AG09309 (cell line): ENCODE measurements at places on chromosomes 3 and 15.

DNA sequence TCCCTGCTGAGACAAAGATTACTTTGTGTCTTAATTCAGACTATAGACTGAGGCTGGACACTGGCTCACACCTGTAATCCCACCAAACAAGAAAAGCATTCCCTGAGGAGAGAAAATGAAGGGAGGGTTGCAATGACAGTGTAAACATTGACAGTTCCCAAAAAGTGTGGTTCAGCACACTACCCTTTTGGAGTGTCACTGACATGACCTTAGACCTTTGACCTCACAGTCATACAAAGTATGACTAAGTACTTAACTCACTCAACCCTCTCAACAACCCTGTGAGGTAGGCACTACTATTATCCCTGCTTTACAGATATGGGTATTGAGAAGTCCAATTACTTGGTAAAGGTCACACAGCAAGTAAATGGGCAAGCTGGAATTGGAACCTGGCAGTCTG is 341.7 kb downstream of the LRRC3B start:
- no peak for DNase-seq

DNA sequence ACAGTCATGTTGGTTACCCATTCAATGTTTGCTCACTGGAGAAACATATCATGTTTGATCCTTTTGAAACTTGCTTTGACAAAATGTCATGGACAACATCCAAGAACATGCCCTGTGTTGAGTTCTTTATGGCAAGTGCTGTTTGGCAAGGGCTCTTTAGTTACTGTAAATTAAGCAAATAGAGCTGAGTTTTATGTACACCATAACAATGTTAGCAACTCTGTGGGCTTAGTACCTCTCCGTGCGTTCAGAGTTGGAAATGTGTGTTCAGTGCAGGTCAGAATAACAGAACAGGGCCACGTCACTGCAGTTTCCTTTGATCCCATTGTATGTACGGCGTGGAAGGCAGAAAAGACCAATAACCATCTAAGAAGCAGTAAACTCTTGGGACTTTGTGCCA is 132.5 kb downstream of the MYRIP start:
- DNase-seq = no peak

DNA sequence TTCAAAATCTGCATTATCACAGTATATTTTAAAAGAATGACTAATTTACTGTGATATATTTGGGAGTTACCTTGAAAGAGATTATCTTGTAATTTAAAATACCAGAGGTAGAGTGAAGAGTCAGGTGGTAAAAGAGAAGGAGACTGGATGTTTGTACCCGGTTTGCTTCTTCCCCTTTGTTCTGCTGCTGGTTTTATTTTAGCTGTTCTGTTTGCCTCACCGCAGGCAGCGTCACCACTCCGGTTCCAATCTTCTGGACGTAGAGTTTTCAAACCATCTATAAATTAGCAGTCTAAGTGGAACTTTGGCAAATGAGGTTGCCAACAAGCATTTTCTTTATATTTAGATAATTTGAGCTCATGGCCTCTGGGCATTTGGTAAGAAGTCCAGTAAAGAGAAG is 38.2 kb downstream of the PPARG start:
- DNase-seq = no peak

DNA sequence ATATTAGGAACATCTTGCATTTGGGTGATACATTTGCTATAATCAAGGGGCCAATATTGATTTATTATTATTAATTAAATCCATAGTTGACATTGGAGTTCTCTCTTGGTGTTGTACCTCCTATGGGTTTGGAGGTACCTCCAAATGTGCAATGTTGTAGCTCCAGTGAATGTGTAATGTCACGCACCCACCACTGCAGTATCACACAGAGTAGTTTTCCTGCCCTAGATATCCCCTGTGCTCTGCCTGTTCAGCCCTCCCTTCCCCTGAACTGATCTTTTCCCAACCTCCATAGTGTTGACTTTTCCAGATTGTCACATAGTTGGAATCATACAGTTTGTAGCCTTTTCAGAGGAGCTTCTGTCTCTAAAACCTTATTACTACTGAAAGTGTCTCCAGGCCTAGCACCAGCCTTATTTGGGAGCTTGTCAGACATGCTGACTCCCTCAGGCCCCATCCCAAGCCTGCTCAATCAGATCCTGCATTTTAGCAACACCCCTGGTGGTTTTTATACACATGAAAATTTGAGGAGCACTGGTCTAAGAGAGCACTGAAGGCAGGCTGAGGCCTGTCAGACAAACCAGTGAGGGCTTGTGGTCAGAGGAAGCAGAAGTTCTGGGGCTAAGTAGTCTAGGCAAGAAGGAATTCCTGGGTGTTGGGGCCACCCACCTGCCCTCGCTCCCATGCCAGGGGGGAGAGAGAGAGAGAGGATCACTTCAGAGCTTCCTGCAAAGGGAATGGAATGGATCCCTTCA is 73.4 kb downstream of the SLC6A11 start:
- DNase-seq = no peak

DNA sequence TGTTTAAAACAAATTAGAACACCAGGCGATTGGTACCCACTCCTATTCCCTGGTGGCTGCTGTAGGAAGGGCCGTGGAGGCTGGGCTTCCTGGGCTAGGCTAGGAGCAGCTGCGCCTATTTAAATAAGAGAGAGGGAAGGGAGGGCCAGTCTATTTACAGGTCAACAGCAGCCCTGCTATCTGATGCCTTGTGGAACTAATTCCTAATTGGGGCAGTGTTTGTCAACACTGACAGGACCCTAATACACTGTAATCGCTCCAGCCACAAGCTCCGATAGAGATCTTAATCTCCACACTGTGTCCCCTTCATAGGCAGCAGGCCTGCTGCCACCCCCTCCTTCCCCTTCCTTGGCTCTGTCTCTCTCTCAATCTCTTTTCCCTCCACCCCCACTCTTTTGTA is 116.9 kb upstream of the SOX14 start:
- no peak for DNase-seq

GRCh38 chr3:141382571-141382970 is 14.3 kb downstream of the ZBTB38 start:
- no peak for DNase-seq

DNA sequence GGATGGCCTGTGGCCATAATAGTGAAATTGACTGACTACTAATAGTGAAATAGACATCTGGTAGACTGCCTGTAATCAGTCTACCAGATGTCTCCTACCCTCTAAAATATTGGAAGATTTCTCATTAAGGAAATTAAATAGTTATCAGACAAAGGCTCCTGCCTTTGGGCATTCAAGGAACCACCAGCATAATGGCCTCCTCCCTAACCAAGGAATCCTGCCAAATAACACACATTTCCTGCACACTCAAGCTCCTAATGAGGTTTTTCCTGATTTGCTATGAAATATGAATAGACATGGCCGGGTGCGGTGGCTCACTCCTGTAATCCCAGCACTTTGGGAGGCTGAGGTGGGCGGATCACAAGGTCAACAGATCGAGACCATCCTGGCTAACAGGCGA is 14.6 kb downstream of the NUSAP1 start:
- no peak for DNase-seq

DNA sequence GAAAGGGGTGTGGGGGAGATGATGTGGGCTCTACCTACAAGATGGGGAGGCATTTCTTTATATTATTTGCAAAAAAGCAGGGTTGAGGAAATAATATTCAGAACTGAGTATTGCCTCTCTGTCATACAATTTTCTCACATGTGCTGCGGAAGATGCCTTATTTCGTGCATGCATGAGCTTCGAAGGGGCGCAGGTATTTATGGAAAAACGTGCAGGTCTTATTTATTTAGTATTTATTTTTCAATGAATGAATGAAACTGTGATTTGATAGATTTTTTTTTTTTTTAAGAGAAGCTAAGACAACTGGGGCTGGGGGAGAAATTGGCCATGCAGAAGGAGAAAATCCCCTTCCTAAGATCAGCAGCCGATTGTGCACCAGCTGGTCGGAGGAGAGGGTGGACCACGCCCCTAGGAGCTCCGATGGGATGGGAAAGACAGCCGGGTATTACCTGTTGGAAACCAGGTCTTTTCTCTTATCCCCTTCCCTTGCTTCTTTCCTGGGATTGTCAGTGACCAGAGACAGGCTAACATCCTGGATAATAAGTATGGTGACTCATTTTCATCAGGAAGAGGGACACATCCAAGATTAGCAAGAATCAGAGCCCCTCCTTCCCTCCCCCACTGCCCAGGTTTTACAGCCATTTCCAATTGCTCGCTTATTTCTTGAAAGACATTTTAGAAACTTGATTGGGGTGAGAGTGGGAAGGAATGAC is 875 bp downstream of the GAP43 start:
- DNase-seq = no peak

DNA sequence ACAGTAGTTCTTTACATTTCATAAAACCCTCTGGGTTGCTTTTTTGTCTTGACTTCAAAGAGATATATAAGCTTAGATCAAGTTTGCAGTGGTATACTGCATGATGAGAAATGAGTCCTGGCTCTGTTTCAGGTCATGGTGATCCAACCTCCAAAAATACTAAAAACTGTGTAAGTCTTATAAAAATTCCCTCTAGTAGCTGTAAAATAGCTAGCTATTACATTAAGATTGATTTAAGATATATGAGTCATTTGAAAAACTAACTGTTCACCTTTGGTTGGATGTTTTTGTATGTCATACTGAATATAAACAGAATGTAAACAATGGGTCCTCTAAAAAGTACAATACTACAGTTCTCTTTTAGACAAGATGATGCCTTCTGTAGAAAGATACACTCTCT is 879.2 kb downstream of the ROBO1 start:
- DNase-seq = no peak

DNA sequence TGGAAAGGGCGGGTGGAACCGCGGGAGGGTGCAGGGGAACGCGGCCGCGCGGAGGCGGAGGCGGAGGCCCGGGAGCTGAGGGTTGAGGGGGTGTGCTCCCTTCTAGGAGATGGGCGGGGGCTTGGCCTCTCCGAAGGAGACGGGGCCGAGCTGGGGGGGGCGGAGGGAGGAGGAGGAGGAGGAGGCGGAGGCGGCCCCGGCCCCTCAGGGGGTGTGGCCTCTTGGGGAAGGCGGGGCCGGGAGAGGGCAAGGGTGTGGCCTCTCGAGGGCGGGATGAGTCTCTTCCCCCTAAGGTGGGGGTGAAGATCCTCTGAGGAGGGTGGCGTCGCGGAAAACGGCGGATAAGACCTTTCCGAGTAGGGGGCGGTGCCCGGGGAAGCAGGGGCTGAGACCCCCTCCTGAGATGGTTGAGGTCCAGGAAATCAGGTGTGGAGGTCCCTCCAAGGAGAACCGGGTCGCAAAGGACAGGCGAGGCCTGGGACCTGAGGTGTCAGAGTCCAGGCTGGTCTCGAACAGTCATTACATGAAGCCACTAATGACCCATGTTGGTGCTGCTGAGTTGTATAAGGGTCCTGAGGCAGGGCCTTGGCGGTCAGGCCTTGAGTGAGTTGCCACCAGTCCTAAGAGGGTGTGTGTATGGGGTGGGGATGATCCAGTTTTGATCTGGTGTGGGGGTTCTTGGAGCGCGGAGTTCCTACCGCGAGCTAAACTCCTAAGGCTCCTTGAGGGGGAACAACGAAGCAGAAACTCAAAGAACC is 759 bp downstream of the WDR6 start:
- no peak for DNase-seq

GRCh38 chr3:31610700-31611275 is 78.1 kb downstream of the STT3B start:
- peak; percentile 17 for DNase-seq

- no peak for DNase-seq
These were observed 246.4 kb upstream of the LRIG1 start for GRCh38 chr3:66747261-66747660.

DNA sequence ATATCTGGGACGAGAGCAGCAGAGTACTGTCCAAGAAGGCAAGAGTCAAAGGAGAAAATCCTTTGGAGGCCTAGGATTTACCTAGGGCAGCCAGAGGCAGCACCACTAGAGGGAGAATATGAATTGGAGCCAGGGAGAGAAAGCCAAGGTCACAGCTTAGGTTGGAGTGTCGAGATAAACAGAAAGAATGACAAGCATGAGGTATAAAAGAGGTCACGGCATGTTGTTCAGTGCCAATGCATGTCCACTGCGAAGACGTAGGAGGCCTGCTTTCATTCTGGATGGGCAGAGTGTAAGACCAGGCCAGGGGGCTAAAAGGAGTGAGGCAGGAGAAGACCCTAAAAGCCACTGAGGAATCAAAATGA is 47.2 kb downstream of the THBS1 start:
- DNase-seq = no peak
